Activated CD4-positive, alpha-beta memory T cell treated with anti-CD3 and anti-CD28 coated beads, Interleukin-2, amount 10 ng/mL, durations not matched to agents 7 days and 5 days (primary cell): ENCODE measurements at places on chromosomes 6 and 20. TPM values are rescaled to one million over a fixed set of nuclear protein-coding genes. Genes with fewer than 3 reads are reported as not detected.
A peak's percentile ranks its signal among the peaks of the same experiment; 100 is the strongest.

GRCh38 chr6:137861550-137862337, 5.3 kb upstream of the TNFAIP3 start:
- no peak for DNase-seq

DNA sequence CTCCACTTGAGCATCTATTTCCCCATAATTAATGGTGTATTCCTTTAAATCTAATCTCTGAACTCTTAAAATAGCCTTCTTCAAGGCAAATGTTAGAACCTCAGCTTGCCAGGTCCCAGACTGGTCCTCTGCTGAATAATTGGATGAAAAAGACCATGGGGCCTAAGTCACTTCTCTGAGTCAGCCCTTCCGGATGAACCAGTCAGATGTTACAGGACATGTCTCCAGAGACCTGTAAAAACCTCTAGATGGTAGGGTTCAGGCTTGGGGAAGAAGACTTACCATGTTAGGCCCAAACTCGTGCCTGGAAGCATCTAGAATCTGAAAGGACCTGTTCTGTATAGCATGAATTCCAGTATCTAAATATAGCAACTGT, 97.3 kb downstream of the CDKAL1 start:
- no peak for DNase-seq

DNA sequence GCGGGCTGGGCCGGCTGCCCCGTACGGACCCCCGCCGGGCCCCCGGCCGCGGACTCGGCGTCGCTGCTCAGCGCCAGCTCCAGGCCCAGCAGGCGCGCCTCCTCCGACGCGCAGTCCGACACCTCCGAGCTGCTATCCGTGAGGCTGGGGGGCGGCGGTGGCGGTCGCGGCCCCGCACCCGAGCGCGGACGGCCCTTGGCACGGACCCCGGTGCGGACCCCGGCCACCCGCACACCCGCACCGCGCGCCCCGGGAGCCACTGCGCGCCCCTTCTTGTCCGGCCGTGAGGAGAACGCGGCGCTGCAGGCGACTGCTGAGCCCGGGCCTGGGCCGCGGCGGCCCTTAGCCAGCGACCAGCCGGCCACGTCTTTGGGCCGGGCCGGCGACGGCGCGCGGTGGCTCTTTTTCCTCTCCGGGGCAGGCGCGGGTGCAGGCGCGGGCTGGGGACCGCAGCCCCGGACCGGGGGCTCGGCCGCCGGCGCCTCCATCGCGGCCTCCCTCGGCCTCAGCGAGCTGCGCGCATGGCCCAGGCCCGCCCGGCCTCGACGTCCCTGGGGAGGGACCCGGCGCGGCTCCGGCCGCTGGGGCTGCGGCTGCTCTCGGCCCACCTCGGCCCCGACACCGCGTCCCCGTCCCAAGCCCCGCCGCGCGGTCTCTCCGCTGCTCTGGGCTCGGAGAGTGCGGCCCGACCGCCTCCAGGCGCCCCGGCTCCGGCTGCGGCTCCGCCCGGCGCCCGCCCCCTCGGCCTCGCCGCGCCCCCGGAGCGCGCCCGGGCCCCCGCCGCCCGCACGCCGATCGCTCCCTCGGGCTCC, 12.9 kb upstream of the TLDC2 start:
- no peak for DNase-seq

The SLC17A9 gene
- total RNA-seq = 5.8 TPM

GRCh38 chr20:25206063-25206403, 10.5 kb downstream of the ENTPD6 start:
- peak; percentile 3 for DNase-seq

The GSTA3 gene
- not detected for total RNA-seq

GRCh38 chr6:45645302-45645701, 267.6 kb upstream of the SUPT3H start:
- no peak for DNase-seq

The EDN3 gene
- total RNA-seq = 0.35 TPM

The IPCEF1 gene
- total RNA-seq = 13.8 TPM

- DNase-seq = no peak
These were observed 394.9 kb downstream of the MAFB start for GRCh38 chr20:40294175-40294574.
